Renal cortex interstitium (tissue), 15 donors: ENCODE measurements at places on chromosomes 12 and 14. TPM values are rescaled to one million over a fixed set of nuclear protein-coding genes. Genes with fewer than 3 reads are reported as not detected.

Gene TARBP2
- polyA plus RNA-seq = 43.4 TPM

Gene TDRD9
- 1.9 TPM for polyA plus RNA-seq

Gene RTL1
- 0.04 TPM for polyA plus RNA-seq

Gene RAD9B
- 0.92 TPM for polyA plus RNA-seq

Gene RPS6KL1
- polyA plus RNA-seq = 1.6 TPM

Gene CLEC2B
- polyA plus RNA-seq = 3.7 TPM

Gene SERPINA9
- not detected for polyA plus RNA-seq

Gene SPATA7
- 27.5 TPM for polyA plus RNA-seq

Gene SUDS3
- 49.4 TPM for polyA plus RNA-seq

Gene TMCC3
- 39.8 TPM for polyA plus RNA-seq

Gene TBX3
- 83.1 TPM for polyA plus RNA-seq

Gene PSMA6
- polyA plus RNA-seq = 150 TPM

Gene SLC10A1
- 0.26 TPM for polyA plus RNA-seq

Gene NUP37
- 40.0 TPM for polyA plus RNA-seq

Gene STAB2
- polyA plus RNA-seq = 1.3 TPM

Gene AMDHD1
- polyA plus RNA-seq = 1.2 TPM

Gene RFX4
- polyA plus RNA-seq = 0.26 TPM

Gene TCL1B
- polyA plus RNA-seq = 0.36 TPM

Gene KRT80
- polyA plus RNA-seq = 0.87 TPM
